ENCODE measurements at places on chromosomes 4 and X. TPM values are rescaled to one million over a fixed set of nuclear protein-coding genes. Genes with fewer than 3 reads are reported as not detected.

- no peak for DNase-seq
These were observed 15.8 kb downstream of the BRCC3 start for GRCh38 chrX:155086961-155087735.

DNA sequence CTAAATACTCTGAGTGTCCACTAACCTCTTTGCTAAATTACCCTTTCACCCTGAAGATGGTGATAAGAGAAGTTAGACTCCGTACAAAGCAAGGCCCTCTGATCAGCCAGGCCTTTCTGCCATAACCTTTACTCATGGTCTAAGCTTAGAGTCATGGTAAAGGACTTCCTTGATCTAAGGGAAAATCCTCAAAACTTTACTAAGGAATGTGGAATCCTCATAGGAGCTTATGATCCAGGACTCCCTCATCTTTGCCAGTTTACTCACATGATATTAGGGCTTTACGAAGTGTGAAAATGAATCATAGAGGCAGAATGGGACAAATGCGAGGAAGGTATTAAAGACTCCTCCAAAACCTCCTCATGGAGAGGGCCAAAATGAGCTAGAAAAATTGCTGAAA is 7.9 kb upstream of the FAM13A start:
- no peak for DNase-seq

- no peak for DNase-seq
These were observed 34.8 kb downstream of the CT47B1 start for GRCh38 chrX:120840827-120841226.

DNA sequence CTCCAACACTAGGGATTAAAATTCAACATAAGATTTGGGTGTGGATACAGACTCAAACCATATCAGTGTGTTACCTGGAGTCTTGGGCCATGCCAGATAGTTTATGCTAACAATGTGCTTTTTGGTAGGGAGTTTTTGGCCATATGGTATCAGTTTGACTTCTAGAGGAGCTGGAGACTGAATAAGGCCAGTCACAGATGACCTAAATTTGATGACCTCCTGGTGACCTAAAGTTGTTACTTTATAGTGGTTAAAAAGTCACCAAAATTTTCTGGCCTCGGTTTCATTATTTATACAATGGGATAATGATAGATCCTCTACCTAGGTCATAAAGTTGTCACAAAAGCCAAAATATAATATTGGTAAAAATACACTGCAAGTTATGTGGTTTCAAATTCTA is 877.1 kb downstream of the RAPGEF2 start:
- DNase-seq = no peak

- DNase-seq = no peak
These were observed 98.0 kb downstream of the AWAT2 start for GRCh38 chrX:69951753-69952152.

DNA sequence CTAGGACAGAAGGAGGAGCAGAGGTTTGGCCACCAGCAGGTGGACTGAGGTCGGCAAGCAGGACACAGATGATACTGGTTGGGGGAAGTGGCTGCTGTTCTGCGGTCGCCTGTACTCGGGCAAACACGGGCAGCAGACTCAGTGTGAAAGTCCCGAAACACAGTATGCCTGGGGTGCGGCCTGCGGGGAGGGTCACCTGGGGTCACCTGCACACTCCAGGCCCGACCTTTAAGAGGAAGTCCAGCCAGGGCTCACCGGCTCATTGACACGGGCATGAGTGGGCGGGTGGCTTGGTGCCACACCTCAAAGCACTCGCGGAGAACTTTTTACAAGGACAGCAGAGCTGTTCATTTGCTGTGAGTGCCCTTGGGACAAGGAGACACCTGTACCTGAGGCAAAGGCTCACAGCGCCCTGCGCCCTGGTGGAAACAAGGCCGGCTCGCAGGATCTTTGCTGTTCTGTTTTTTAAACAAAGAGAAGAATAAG is 71.5 kb upstream of the MXD4 start:
- no peak for DNase-seq

Gene SRPX2
- 8.3 TPM for polyA plus RNA-seq

DNA sequence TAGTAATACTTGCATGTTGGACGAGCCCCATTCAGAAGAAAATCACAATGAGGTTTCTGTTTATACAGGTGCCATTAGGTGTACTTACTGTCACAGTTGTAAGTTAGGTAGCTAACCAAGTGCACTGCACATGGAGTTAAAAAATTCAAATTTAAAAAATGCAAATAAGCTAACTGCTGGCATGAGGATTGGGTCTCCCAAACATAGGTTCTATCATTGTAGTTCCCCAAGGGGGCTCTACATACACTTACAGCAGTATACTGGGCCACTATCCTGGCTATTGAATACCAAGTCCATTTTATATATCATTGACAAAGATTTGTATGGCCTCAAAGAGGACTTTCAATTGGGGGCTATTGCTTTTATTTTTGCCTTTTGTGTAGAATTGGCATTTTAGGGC is 153.4 kb downstream of the FMR1NB start:
- no peak for DNase-seq

Gene TMEM156
- 0.86 TPM for polyA plus RNA-seq

Gene FANCB
- polyA plus RNA-seq = 0.66 TPM

Gene CRMP1
- polyA plus RNA-seq = 5.0 TPM

DNA sequence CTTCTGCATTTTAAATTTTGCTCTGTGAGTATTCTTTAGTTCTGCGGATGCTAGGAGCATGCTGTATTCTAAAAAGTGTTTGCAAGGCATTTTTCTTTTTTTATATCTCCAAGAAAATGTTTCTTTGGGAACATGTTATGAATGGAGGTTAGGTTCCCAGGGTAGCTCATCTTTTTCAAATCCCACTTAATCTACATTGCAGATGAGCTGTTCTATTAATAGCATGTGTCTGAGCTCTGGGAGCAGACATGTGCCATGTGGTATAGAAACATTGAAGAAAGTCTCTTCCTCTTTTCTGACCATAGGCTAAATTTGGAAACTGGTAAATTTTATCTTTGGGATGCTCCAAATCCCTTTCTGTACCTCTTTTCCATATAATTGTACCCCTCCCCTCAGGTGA is 23.2 kb downstream of the DIAPH2 start:
- no peak for DNase-seq

Gene MTNR1A
- polyA plus RNA-seq = 3.3 TPM

DNA sequence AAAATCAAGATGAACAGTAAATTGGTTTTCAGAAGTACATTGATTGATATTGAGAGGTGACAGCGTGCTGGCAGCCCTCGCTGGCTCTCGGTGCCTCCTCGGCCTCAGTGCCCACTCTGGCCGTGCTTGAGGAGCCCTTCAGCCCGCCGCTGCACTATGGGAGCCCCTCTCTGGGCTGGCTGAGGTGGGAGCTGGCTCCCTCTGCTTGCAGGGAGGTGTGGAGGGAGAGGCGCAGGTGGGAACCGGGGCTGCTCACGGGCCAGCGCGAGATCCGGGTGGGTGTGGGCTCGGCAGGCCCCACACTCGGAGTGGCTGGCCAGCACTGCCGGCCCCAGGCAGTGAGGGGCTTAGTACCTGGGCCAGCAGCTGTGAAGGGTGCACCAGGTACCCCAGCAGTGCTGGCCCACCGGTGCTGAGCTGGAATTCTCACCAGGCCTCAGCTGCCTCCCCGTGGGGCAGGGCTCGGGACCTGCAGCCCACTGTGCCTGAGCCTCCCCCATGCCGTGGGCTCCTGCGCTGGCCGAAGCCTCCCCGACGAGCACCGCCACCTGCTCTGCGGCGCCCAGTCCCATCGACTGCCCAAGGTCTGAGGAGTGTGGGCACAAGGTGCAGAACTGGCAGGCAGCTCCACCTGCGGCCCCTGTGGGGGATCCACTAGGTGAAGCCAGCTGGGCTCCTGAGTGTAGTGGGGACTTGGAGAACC is 25.2 kb downstream of the RAP2C start:
- no peak for DNase-seq

GRCh38 chrX:28188526-28188925 is 207.3 kb upstream of the DCAF8L1 start:
- no peak for DNase-seq

Gene TRAM1L1
- 5.6 TPM for polyA plus RNA-seq

GRCh38 chr4:93152491-93152890 is 676.1 kb upstream of the ATOH1 start:
- no peak for DNase-seq
